ENCODE measurements at places on chromosomes 5 and 9.

DNA sequence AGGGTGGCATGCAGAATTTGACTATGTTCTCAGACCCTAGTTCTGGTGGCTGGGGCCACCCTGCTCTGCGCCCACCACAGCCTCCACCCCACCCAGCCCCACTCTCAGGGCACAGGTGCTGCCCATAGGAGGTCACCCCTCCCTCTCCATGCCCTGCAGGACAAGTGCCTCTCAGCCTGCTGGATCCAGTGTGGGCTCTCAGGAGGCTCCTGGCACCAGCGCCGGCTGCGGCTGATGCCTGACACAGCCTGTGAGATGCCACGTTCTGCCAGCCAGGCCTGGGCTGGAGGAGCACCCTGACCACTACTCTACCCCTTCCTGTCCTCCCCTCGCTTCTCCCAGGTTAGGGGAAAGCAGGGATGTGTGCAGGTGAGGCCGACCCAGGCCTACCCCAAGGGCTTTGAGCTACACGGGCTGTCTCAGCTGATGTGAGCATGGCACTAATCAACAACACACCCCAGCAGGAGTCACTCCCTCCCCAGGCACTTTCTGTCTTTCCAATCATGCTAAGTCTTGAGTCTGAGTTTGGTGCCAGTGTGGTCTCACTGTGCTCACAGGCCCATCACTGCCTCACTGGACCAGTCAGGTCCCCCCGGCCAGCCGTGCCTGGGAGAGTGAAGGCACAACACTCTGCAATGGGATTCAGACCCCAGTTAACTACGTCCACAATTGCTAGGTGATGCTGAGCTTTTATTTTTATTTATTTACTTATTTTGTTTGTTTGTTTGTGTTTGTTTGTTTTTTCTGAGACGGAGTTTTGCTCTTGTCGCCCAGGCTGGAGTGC is 12.1 kb upstream of the BARX1 start:
- DNase-seq = no peak

GRCh38 chr5:180207593-180207992 is 1.4 kb downstream of the RASGEF1C start:
- no peak for DNase-seq

- DNase-seq = no peak
Observed at GRCh38 chr5:98941131-98941883, 12.5 kb upstream of the CHD1 start.

DNA sequence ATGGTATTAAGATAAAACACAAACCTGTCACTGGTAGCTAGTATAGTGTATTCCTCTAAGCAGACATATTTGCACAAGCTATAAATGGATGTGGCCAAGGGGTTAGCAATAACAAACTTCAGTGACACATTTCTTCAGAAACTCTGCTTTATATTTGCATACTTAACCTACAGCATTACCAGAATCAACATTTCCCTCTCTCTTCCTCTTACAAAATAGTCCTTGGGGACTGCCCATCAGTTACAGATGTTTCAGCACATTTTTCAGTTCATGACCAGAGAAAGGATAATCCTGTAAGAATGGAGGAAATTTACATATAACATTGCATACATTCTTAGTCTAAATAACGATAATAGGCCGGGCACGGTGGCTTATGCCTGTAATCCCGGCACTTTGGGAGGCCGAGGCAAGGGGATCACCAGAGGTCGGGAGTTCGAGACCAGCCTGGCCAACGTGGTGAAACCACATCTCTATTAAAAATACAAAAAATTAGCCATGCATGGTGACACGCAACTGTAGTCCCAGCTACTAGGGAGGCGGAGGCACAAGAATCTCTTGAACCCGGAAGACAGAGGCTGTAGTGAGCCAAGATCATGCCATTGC is 25.3 kb upstream of the SLC1A1 start:
- no peak for DNase-seq

GRCh38 chr9:21970800-21971640 is 23.2 kb downstream of the CDKN2A start:
- DNase-seq = no peak

DNA sequence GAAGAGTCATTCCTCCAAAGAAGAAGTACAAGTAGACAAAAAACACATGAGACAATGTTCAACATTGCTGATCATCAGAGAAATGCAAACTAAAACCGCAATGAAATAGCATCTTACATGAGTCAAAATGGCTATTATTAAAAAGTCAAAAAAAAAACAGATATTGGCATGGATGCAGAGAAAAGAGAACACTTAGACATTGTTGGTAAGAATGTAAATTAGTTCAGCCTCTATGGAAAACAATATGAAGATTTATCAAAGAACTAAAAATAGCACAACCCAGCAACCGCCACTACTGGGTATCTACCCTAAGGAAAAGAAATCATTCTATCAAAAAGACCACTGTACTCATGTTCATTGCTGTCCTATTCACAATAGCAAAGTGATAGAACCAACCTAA is 157.5 kb downstream of the CHSY3 start:
- DNase-seq = no peak

- DNase-seq = no peak
Observed at GRCh38 chr9:94865582-94866452, 139.3 kb downstream of the AOPEP start.

GRCh38 chr5:142307146-142307890 is 17.5 kb downstream of the SPRY4 start:
- no peak for DNase-seq

DNA sequence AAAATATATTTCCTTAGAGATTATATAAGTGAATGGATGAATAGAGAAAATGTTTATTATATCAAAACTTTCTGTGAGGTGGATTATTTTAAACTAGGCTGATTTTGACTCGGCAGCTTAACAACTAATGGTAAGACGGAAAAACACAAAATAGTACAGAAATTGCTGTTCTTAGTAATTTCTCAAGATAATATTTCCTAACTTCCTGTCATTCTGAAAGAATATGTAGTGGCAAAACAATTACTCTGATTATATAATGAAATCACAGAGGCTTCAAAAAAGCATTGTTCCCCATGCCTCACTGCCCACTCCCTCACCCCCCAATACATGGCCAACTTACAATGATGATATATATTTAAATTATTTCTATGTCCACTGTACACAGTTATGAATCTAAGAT is 85.4 kb downstream of the YTHDC2 start:
- no peak for DNase-seq

DNA sequence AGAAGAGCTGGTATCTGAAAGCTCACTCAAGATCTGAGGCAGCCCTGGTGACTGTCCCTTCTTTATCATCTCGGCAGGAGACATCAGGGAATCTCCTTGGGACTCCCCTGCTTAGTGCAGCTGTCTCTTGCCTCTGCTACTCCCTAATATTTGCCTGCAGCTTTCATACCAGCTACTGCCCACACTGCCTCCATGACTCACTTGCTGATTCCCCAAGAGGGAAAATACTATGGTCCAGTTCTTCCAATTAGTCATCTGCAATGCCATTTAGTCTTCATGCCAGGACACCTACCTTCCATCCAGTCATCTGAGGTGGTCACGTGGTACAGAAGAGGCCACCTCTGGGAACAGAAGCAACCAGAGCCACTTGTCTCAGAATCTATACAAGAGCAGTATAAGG is 270.8 kb downstream of the NTRK2 start:
- no peak for DNase-seq

DNA sequence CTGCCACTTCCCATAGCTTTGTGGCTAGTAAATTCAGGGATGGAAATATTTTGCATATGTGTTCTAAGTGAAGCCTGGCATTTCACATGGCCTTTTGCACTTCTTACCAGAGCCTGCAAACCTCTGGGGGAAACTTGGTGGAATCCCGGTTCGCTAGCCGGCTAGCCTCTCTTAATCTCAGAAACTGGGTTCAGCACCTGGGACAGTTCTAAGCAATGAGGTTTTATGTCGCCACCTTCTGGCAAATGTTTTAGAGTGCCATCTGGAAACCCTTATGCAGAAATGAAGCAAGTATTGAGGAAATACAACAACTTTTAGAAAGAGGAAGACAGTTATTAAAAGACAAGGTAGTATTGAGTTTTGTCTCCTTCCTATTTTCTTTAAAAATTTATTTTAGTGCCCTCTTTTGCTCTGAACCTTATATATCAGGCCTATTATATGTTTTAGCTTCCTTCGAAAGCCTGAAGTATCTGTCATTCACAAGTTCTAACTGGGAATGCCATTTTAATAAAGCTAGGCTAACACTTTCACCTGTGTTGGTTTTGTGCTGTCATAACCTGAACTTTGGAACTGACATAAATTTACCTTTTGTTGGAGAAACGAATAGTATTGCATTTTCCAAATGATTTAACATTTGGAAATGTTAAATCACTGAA is 963 bp upstream of the HTR1A start:
- no peak for DNase-seq

DNA sequence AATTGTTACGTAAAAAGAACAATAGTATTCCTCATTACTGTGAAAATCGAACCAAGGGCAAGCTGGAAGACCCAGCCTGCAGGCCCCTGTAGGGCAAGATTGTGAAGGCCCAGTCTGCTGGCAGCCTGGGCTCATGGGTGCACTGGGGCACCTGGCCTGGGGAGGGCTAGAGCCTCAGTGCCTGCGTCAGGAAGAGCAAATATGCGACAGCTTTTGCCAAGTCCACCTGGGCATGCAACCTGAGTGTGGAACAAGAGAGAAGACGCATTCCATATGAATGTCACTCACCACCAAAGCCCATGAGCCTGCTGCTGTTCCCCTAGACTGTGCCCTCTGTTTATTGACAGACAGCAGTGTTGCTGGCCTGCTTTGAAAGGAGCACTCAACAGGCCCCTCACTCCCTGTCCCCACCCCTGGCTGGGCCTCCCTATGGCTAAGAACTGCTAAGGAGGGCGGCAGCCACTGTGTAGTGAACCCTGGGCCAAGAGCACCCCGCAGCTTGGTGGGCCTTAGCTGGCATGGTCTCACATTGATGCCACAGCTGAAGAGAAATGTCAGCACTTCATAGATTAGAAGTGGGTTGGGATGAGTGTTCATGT is 28.2 kb downstream of the PSD2 start:
- DNase-seq = no peak

DNA sequence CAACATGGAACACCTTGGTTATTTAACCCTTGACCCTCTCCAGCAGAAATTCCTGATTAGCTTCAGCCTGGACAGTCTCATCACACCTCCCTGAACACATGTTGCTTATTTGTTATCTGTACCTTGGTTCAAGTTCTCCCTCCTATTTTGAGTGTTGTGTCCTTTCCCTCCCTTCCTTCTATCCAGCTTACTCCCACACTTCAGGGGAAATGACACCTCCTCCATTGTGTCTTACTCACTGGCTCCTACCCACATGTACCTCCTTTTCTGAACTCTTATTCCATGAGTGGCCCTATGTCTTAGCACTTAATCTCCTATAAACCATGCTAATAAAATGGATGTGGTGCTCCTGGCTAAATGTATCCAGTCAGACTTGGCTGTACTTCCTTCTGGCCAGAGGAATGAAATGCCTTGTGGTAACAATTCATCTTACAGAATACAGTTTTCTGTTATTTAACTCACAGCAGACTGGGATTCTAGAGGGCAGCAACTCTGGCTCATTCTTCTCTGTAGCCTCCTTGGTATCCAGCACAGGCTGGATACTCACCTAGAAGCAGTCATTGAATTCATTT is 11.2 kb downstream of the LIX1 start:
- DNase-seq = no peak

- DNase-seq = no peak
Observed at GRCh38 chr5:147611483-147611882, 101.6 kb upstream of the DPYSL3 start.

All from stimulated activated CD4-positive, alpha-beta T cell treated with anti-CD3 and anti-CD28 coated beads, Interleukin-1b, Interleukin-23, amount 100 ng/mL, for 1 hour (primary cell).